CD4-positive, alpha-beta memory T cell (primary cell): ENCODE measurements at places on chromosomes 6 and 20.

- no peak for DNase-seq
Observed at GRCh38 chr6:154909821-154910220, 85.3 kb upstream of the TIAM2 start.

GRCh38 chr6:89353702-89354392 is 1.3 kb upstream of the UBE2J1 start:
- DNase-seq, result no peak

- DNase-seq, result no peak
Observed at GRCh38 chr6:108673602-108674001, 112.9 kb downstream of the FOXO3 start.

DNA sequence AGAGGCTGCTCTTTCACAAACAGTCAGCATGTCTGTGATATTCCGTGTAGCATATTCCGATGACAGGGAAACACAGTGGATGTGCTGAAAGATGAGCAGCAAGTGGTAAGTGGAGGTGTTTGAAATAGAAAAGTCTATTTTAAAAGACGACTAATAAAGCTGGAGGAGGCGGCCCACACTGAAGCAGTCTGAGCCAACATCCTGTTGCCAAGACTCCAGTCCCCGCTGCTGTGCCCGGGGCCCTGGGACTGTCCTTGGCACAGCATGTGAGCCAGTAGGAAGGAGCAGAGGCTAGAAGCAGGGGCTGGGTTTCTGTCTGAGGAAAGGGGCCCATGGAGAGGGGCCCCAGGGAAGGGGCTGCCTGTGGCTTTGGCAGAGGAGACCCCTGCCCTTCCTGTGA is 351.5 kb upstream of the CHD6 start:
- no peak for DNase-seq

DNA sequence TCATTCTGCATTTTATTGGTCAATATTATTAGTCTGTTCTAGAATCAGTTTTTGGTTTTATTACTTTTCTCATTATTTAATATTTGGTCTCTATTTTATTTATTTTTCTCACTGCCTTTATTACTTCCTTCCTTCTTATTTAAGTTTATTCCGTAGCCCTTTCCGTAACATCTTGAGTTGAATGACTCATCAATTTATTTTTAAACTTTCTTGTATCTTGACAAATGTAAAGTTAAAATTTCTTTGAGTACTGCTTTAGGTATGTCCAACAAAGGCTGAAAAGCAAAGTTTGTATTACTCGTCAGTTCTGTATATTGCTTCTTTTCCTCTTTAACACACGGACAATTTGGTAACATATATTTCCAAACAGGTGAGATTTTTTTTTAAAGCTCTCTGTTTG is 192.0 kb downstream of the CD109 start:
- no peak for DNase-seq
